ENCODE measurements at places on chromosomes 12 and 14.

- DNase-seq = no peak
These were observed 37.1 kb downstream of the LRRK2 start for GRCh38 chr12:40261937-40262336.

DNA sequence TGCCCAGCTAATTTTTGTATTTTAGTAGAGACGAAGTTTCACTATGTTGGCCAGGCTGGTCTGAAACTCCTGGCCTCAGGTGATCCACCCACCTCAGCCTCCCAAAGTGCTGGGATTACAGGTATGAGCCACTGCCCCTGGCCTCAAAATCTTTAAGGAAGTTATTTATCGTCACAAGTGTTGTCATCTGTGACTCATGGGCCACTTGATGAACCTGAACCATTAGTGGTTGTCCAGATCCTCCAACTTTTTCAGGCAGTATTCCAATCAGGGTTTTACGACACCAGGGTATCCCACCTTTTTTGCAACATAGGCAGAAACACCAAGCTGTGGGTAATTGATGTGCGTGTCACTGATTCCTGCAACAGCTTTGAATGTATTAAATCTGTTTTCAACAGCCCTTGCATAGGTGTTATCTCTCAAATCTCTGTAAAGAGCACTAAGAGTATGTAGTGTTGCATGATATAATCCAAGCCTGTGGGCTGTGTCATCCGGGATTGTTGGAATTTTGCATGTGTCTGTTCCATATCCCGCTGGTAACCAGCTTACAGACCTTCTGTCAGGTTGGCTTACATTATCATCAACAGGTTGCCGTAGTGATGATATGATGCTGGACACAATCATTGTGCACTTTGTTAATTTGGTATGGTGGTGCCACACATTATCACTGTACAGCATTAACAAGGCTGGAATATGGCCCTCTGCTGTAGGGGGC, 79.3 kb upstream of the SCN8A start:
- DNase-seq = no peak

DNA sequence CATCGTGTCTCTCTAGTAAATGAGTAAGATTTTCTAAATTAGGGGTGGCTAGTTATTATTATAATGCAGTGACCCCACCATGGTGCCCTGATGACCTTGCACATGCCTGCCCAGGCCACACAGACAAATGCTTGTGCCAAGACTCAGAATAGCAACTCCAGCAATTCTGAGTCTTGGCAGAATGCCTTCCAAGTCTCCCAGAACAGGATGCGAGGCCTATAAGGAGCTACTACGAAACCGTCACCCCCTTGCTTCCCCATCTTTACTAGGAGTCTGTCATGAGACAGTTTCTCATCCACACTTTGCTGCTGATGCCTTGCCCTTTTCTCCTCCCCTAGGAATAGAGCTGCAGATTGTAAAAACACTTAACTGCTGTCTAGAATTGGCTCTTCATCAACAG, 559.9 kb downstream of the TRHDE start:
- DNase-seq = no peak

DNA sequence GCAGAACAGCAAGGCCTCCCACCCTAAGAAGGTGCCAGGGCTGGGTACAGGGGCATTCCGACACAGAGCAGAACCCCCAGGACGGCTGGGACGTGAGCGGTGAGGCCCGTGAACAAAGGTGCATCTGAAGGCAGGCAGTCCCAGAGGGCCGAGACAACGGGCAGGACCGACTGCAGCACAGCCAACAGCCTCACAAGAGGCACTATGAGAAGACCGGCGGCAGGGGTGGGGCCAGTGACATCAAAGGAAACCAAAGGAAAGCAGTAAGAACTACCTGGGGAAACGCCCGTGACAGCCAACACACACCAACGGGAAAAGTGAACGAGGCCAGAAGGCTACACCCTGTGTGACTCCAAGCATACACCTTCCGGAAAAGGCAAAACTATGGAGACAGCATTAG, 9.1 kb downstream of the BTBD6 start:
- DNase-seq = no peak

DNA sequence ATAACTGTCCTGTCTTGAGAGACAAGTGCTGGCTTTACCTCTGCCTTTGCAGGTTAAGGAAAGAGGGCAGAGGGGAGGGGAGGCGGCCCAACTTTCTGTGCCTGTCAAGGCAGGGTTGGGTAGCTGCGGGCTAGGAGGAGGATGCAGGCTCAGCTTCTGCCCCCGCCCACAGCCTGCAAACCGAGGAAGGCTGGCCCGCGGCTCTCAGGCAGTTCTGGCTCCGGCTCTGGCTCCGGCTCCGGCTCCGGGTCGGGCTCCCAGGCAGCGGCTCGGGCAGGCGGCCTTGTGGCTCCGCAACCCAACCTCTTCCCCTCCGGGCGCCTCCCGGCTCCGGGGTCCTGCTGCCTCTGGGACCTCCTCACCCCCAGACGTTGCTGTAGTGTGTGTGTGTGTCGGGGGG, 92.9 kb downstream of the TMEM30B start:
- peak; percentile 44 for DNase-seq

DNA sequence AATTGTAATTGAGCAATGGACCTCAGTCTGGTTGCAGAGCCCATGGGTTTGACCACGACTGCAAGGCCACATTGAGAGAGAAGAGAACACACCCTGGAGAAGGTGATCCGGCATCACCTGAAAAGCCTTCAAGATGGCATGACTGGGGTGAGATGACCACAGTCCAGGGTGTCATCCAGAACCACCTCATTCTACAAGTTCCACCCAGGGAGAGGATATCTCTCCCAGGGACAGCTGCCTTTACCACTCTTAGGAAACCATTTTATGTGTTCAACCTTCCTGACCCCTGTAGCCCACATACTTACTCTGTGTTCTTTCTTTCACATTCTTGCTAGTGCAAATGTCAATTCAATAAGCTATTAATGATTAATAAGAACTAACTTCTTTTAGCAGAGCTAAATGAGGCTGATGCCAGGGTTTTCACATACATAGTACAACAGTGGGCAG, 43.4 kb upstream of the CPM start:
- DNase-seq = no peak

- DNase-seq = no peak
These were observed 213.1 kb downstream of the PTPRO start for GRCh38 chr12:15535352-15535781.

- no peak for DNase-seq
These were observed 172.3 kb upstream of the GRIP1 start for GRCh38 chr12:66851134-66851533.

- no peak for DNase-seq
These were observed 207.1 kb upstream of the SLC16A7 start for GRCh38 chr12:59388694-59389093.

DNA sequence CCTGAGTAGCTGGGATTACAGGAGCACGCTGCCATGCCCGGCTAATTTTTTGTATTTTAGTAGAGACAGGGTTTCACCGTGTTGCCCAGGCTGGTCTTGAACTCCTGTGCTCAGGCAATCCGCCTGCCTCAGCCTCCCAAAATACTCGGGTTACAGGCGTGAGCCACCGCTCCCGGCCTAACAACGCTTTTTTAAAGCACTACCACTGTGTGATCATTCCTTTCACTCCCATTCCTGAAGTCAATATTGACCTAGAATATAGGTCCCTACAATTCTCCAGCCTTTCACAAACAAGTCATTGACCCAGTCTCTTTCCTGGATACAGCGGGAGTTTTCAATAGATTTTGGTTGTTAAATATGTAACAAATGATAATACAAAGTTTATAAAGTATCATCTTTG, 62.8 kb downstream of the KIF21A start:
- no peak for DNase-seq
